GM12878 (cell line): ENCODE measurements at places on chromosomes 7 and 10. TPM values are rescaled to one million over a fixed set of nuclear protein-coding genes. Genes with fewer than 3 reads are reported as not detected.

Gene CYP2W1
- total RNA-seq: not detected in 2 replicates

Gene TCF7L2
- 0.21 and 1.1 TPM in 2 replicates for total RNA-seq

Gene APBB1IP
- 67.0 and 67.4 TPM in 2 replicates for total RNA-seq

DNA sequence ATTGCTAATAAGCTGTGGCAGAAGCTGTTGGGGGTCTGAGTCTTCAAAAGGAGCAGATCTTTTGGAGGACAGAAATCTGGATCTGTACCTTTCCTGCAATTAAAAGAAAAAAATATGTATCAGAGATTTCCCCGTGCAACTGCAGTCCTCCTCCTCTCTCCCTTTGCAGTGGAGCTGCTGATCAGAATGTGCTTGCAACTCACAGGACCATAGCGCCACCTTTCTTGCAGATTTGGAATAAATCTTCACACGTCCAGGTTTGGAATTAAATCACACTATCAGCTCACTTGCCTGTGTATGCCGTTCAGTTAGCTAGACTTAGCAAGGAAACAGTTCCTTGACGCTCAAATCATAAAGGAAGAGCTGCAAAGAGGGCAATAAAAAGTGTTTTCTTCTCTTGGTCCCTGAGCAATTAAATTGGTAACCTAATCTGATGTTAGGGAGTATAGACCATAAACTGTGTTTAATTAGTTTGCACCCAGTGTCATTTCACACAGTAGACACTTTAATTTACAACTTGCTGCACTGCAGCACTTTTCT lies 77.4 kb downstream of the PON1 start:
- DNase-seq: peak; percentile 5

Gene PAPOLB
- not detected in 2 replicates for total RNA-seq

- DNase-seq: peak; percentile 2
Measured at GRCh38 chr7:124009321-124009720, 23.5 kb downstream of the TMEM229A start.

DNA sequence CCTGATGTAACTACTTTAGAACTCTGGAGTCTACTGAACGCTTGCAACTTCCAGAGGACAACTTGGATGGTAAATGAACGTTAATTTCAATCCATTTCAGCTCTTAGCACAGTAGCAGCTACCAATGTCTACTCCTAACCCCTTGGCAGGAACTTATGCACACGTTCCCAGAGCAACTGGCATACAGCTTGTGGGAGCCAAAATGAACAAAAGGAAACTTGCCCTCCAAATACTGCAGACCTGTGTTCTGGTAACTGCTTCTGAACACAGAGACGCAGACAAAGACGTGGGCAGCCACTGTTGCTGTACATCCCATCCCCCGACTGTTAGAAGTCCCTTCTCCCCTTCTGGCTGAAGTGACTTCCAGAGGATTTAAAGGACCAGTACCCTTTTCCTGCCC lies 61.3 kb downstream of the XPNPEP1 start:
- no peak for DNase-seq

Gene UBE2D1
- total RNA-seq: 13.0 and 13.4 TPM in 2 replicates

DNA sequence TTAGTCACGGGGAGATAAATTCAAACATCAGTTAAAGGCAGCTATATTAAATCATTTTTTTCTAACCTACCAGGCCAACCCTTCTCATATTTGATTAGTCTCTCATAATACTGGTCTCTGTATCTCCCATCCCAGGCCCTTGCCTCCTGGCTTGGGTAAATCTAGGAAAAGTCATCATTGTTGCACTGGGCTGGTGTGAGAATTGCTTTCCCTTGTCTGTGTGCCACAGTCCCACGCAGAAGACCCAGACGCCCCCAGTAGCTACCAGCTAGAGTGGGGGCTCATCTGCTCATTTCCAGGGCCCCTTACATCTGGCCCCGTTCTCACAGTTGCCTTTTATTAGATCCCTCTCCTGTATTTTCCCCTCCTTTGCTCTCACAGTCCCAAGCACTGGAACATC lies 67.6 kb upstream of the VIPR2 start:
- DNase-seq: no peak

GRCh38 chr7:50771120-50772002 lies 11.3 kb downstream of the GRB10 start:
- no peak for DNase-seq

DNA sequence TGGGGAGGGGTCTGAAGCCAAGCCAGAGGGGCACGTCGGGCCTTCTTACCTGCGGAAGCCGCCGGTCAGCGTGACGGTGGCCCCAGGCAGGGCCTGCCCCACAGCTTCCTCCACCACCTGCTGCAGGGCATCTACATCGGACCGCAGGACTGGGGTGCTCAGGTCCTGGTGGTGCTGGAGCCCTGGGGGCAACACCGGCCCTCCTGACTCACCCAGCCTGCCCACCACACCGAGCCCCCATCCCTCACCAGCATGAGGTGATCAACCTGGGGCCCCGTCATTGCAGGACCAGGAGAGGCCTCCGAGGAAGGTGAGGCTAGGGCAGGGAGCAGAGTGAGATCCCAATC lies 8.0 kb downstream of the POLM start:
- DNase-seq: no peak

GRCh38 chr7:98753989-98754479 lies 115.8 kb downstream of the TMEM130 start:
- no peak for DNase-seq

Gene SPAM1
- total RNA-seq: not detected in 2 replicates

Gene TAS2R41
- total RNA-seq: not detected in 2 replicates

DNA sequence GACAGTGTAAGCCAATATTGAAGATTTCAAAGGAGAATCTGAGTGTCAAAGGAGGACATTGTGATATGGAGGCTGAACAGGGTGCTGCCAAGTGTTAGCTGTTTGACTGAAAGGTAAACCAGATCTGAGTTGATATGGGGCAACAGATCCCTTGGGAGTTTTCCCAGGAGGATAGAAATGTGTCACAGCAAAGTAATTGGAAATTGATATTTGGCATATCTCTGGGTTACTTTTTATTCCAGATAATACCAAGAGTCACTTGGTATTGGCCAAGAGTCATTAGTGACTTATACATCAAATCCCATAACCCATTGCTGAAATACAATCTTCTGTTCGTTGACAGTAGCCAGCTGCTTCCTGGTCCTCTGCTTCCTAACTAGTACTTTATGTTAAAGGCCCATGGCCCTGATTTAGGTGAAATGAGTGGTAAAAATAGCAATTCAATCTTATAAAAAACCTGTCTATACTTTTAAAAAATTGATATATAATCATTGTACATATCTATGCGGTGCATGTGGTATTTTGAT lies 922.9 kb downstream of the LRMDA start:
- no peak for DNase-seq

Gene DEPP1
- 8.6 and 8.9 TPM in 2 replicates for total RNA-seq

- no peak for DNase-seq
Measured at GRCh38 chr10:32347363-32348022, 535 bp upstream of the EPC1 start.

Gene CPA1
- total RNA-seq: 8.0 and 11.9 TPM in 2 replicates

Gene AKR1D1
- not detected in 2 replicates for total RNA-seq

Gene CFAP43
- total RNA-seq: not detected in 2 replicates

Gene PPP1R17
- total RNA-seq: not detected in 2 replicates
